ENCODE measurements at places on chromosomes 5 and 9. TPM values are rescaled to one million over a fixed set of nuclear protein-coding genes. Genes with fewer than 3 reads are reported as not detected.

The SPATA31E1 gene
- total RNA-seq, result not detected

The PIP5K1B gene
- 0.09 TPM for total RNA-seq

The FOXD4 gene
- not detected for total RNA-seq

DNA sequence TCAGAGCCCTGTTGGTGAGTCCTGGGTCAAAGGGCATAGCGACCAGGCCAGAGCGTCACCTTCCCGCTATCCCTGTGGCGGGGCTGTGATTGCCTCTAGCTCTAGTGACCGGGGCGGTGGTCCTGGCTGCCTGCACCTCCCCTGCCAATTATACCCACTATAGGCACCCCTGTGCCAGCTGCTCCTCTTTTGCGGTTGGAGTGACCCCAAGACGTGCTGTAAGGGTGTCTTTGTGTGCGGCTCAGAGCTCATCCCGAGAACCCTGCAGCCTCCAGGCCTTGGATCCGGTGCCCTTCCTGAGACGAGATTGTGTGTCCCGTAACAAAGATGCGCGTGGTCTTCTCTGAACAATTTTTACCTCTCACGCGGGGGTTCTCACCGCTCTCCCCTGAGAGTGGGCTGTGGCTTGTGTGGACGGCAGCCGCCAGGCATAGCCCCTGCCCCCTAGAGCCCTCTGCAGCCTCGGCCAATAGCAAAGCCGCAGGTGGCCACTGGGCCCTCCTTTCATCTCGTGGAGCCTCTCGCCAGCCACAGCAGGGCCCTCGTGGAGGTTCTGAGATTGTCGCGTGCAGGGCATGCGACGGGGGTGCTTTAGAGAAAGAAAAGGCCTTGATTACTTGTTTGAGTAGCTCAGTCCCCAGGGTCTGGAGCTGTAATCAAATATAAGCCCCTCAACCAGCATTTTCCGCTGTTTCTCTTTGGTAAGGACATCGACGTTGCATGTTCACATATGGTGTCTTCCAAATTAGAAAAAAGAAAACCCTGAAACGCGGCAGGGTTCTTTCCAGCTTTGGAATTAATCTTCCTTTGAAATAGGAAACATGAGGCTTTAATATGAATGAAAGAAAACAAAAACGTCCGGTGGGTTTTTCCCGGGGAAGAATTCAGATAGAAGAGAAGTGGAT is 10.7 kb downstream of the NKD2 start:
- no peak for DNase-seq

DNA sequence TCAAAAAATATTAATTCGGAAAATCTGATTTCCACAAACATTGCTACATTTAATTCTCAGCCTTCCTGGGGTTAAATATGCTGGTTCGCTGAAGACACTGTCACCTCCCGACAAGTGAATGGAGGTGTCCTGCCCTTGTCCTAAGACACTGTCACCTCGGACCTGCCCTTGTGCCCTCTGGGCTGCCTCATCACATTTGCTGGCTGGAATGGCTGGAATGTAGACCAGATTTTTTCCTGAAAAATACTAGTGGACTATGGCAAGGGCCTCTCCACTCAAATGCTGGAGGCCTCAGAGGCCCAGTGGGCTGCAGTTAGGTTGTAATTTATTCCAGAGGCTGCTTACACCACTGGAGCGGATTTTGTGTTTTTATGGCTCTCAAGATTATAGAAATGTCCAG is 28.2 kb downstream of the CACNA1B start:
- DNase-seq, result no peak

All from Daoy (cell line).